ENCODE measurements at places on chromosomes 12 and 14.

GRCh38 chr12:39040275-39040674 is 134.9 kb upstream of the CPNE8 start:
- DNase-seq: no peak

GRCh38 chr14:105855246-105855892 is 329.0 kb downstream of the TMEM121 start:
- DNase-seq: no peak

DNA sequence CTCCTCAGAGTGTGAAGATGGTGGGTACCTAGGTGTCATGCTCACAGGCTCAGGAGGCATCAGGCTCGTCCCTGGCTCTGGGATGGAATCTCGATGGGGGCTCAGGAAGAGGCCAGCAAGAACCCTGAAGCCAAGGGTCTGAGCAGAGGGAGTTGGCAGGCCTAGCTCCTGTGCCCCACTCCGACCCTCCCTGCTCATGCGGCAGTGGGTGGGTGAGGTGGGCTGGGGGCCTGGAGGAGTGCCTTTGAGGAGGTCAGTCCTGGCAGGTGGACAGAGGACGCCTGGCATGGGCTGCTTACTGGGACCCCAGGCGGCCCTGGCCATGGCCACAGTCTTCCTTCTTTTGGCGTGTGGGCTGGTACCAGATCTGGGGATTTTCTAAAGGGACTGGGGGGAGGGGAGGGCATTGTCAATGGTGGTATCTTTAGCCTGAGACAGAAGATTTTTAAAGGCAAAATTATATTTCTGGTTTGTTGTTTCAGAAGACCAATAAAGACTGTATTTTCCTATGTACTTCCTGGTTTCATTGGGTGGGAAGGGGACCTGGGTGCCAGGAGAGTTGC is 16.0 kb downstream of the LRTM2 start:
- no peak for DNase-seq

DNA sequence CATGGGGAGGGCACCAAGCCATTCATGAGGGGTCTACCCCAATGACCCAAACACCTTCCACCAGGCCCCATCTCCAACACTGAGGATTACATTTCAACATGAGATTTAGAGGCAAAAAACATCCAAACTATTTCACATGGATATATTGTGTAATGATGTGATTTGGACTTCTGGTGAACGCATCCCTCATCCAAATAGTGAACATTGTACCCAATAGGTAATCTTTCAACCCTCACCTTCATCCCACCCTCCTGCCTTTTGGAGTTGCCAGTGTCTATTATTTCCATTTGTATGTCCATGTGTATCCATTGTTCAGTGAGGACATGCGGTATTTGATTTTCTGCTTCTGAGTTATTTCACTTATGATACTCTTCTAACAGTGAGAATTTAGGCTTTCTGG is 16.1 kb upstream of the GAS2L3 start:
- DNase-seq: no peak

DNA sequence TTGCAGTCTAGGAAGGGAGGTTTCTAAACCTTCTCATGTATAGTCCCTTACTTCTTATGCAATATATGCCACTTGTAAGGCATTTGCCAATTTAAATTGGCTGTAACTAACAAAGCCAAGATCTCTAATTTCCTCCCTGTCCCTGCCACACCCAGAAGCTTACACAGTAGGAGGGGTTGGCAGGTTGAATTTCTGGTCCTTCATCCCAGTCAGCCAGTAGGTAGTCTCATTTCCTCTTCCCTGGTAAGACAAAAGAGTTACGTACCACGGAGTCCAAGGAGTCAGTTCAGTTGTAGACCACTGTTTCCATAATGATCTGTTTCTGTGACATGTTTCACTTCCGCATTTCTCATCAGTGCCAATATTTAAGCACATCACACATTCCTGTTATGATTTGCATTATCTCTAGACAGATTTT is 47.0 kb upstream of the PLBD1 start:
- DNase-seq: no peak

DNA sequence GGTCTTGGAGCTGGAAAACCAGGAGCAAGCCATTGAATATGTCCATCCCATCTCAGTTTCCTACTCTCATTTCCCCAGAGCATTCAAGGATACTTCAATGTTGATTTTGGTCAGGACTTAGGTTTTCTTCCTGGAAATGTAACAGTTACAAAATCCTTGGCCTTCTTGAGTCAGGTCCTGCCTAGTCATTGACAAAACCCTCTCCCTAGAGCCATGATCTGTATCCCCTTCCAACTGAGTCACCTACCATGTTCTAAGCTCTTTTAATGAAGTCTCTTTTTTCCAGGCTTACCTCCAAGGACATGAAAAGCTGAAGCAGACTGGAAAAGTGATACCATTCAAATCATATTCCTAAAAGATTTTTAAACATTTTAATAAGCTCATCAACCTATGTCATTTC is 549.2 kb downstream of the GALC start:
- DNase-seq: no peak
